NCI-H2171 (cell line): ENCODE measurements at places on chromosomes 16 and 17.

- no peak for DNase-seq
Observed at GRCh38 chr17:53570731-53571130, 252.0 kb upstream of the KIF2B start.

GRCh38 chr16:4746215-4746614 lies 11.9 kb downstream of the DNAAF8 start:
- DNase-seq, result no peak

- no peak for DNase-seq
Observed at GRCh38 chr16:31092330-31092729, 2.3 kb downstream of the VKORC1 start.

DNA sequence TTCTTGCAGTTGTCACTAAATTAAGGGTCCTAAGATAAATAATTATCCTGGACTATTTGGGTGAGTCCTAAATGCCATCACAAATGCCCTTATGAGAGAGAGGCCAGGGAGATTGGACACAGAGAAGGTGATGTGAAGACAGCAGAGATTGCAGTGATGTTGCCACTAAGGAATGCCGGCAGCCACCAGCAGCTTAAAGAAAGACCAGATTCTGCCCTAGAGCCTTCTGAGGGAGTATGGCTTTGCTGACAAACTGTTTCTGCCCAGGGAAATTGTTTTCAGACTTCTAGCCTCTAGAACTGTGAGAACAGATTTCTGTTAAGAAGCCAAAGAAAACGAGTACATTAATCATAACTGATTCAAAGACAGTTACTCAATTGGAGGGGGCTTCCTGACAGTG lies 10.0 kb upstream of the ZNF23 start:
- no peak for DNase-seq

GRCh38 chr16:68469796-68470460 lies 21.6 kb upstream of the SMPD3 start:
- DNase-seq, result no peak

DNA sequence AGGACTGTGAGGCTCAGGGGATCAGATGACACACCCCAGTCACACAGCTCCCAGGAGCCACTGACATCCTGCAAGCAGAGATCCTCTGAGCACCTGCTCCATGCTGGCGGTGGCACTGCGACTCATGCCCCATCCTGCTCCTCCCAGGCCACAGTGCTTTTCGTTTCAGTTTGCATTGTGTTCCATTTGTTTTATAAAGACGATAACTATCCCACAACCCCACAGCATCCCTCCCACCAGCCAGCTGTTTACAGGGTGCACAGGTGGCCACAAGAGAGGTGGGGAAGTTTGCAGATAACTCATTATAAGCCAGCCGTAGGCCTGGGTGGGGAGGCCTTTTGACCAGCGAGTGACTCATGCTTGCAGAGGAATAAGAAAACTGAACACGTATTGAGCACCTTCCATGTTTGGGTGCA lies 28.2 kb downstream of the BCO1 start:
- peak; percentile 18 for DNase-seq

DNA sequence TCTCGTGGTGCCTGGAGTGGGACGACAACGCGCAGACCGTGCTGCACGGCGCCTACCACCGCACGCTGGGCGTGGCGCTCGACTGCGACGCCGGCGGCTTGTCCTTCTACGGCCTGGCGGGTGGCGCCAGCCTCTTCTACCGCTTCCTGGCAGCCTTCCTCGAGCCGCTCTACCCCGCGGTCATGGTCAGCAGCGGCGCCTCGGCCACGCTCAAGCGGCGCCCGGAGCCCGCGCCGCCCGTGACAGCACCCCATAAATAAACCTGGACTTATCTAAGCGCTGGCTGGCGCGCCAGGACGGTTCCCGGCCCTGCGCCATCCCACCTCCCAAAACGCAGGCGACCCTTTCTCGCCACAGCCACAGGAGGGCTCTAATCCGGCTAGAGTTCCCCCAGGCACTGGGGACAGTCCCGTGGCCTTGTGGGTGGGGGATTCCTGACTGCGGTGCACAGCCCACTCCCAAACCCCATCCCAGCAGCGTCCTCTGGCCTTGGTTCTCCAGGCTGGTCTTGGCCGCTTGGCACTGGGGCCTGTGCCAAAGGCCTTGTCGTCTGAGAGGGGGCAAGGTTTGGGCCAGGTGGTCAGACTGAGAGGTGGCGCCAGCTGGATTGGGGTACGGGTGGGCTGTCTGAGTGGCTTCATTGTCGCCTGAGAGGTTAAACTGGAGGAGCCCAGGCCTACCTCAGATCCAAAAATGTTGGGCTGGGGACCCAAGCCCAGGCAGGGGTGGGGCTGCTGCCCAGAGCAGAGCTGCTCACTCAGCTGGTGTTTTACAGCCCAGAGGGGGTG lies 10.1 kb upstream of the SLC16A5 start:
- DNase-seq, result no peak

- DNase-seq, result no peak
Observed at GRCh38 chr17:2995377-2995776, 68.0 kb downstream of the OR1D5 start.

- DNase-seq, result no peak
Observed at GRCh38 chr17:61495161-61495857, 43.1 kb downstream of the TBX4 start.

- no peak for DNase-seq
Observed at GRCh38 chr16:51981725-51982124, 565.2 kb downstream of the TOX3 start.

DNA sequence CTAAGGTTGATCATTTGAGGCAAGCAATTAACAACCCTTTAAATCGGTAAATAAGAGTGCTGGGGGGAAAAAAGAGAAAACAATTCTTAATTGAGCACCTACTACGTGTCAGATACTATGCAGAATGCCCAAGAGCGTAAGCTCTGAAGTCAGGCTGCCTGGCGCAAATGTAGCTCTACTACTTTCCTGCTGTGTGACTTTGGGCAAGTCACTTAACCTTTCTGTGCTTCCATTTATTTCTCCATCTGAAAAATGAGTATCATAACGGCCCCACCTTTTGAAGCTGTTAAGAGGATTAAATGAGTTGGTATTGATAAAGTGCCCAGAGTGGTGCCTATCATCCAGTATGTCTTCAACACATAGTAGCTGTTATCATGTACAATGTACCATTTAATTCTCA lies 102.0 kb downstream of the CACNG3 start:
- DNase-seq, result no peak

- no peak for DNase-seq
Observed at GRCh38 chr17:82241183-82241925, 12.5 kb downstream of the SLC16A3 start.

- no peak for DNase-seq
Observed at GRCh38 chr17:58005728-58006559, 1.1 kb downstream of the SRSF1 start.

GRCh38 chr17:63434951-63435571 lies 11.0 kb downstream of the CYB561 start:
- DNase-seq, result no peak

- no peak for DNase-seq
Observed at GRCh38 chr16:70679671-70680494, 6.0 kb downstream of the MTSS2 start.

DNA sequence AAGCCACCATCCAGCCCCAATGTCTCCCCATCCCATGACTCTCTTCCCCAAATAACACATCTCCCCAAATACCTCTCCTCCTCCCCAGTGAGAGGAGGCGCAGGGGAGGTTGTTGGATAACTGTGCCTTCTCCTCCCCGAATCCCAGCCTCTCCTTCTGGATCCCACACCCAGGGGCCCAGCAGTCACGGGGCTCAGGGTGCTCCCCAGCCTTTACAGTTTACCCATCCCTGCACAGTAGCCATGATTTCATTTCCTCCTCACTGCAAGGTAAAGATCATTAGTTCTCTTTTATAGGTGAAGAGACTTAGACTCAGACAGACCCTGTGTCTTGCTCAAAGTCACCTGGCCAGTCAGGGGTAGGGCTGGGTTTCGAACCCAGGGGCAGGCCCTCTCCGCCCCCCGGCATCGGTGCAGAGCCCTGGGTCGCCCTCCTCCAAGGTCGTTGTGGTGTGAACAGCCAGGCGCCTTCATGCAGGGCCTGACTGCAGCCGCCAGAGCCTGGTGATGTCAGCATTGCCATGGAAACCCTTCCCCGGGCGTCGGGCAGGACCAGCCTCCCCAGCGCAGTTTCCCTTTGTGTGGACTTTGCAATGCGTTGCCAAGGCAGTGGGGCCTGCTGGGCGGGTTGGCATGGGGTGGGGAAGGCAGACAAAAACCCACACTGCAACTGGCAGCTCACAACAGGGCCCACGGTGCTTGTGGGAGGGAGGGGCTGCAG lies 53.3 kb upstream of the TOB1 start:
- DNase-seq, result peak; percentile 71

GRCh38 chr17:19010729-19011505 lies 6.4 kb upstream of the FAM83G start:
- no peak for DNase-seq

- no peak for DNase-seq
Observed at GRCh38 chr16:11890231-11890965, 25.4 kb downstream of the GSPT1 start.

DNA sequence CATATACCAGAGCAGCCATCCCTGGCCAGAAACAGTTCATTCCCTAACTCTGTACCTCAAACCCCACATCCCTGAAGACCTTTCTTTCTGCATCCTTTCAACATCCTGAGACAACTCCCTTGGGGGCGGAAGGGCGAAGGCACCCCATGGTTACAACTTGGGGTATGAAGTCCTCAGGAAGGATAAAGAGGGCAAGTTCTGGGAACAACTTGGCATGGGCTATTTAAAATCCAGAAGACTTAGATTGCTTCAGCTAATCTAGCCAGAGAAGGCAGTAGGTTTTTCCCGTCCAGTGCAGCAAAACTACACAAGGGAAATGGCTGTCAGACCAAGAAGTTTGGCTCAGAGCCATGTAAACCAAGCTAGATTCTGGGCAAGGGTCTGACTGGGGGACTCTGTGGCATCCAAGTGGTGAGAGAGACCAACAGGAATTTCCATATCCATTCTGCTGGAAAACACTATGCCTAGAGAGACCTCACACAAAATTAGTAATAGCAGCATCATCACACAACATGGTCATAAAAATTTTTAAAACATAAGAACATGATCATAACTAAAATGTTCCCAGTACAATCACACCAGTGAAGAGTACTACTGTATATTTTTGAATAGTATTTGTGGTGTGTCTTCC lies 113.2 kb downstream of the CDYL2 start:
- DNase-seq, result no peak

- no peak for DNase-seq
Observed at GRCh38 chr16:53378138-53378537, 56.1 kb upstream of the RBL2 start.

DNA sequence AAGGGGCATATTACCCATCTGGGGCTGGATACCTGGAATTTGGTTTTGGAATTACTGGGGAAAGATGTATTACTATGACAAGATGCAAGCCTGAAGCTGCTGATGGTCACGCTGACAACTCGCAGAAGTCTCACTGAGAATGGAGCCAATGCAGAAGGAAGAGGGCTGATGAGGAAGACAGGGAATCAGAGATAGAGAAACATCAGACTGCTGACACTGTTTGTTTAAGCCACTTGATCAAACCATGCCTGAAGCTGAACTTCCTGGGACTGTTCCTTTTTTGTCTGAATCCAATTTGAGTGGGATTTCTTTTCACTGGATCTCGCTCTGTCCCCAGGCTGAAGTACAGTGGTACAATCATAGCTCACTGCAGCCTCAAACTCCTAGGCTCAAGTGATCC lies 133.9 kb downstream of the GAS7 start:
- DNase-seq, result no peak

GRCh38 chr17:17713839-17714238 lies 32.6 kb downstream of the RAI1 start:
- DNase-seq, result no peak

DNA sequence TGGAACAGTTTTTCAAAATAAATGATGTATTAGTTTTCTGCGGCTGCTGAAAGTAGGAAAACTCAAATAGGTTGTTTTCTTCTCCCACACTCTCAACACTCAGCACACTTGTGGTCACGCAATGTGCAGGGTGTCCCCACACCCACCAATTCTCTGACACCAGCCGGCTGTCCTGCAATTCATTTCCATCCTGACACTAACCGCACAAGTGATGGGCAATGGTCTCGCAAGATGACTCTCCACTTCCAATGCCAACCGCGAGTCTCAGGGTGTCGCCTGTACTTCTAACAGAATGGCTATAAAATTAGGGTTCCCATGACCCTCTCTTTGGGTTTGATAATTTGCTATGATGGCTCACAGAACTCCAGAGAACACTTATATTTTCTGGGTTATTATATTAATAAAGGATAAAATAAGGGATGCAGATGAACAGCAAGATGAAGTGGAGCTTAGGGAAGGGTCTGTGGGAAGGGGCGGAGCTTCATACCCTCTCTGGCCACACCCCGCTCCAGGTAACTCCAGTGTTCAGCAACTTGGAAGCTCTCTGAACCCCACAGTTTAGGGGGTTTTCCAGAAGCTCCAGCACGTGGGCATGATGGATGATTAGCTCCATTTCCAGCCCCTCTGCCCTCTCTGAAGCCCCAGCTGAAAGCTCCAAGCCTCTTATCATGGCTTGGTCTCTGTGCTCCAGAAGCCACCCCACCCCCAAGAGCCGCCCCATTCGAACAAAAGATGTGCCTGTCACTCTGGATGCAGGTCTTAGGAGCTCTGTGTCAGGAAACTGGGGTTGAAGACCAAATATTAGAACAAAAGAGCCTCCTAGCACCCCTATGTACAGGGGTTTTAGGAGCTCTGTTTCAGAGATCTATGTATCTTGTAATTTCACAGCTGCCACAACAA lies 19.8 kb downstream of the TAF1C start:
- no peak for DNase-seq

DNA sequence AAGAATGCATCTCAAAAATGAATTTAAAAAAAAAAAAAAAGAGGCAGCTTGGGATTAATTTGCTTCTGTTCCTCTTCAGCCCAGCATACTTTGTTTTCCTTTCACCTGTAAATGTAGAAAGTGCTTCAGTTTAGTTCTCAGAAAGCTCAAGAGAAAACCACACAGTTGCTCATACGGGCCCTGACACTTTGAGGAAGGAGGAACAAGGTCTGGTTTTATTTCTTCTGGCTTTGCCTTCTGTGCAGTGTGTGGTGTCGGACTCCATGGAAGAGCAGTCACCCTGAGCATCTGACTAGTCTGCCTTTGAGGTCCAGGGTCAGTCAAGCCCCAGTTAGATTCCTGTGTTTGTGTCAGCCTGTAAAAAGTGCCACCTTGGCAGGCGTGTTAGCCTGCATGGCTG lies 27.6 kb downstream of the NMT1 start:
- DNase-seq, result no peak

DNA sequence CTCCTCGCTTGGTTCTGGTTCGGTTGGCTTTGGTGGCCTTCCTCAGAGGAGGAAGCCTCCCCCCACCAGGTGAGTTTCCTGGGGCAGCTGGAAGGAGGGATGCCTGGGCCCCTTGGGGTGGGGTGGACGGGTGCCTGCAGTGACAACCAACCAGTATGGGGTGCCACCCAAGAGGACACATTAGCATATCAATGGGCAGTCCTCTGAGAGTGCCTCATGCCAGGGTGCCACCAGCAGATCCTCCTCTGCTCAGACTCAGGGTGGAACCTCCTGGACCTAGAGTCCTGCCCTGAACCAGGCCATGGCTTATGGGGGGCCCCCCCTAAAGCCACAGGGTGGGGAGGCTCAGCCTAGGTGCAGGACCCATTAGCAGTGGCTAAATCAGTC lies 2.7 kb downstream of the PPP1R1B start:
- DNase-seq, result no peak
